Frontal cortex (tissue), 4 donors: ENCODE measurements at places on chromosomes 1 and 21.

DNA sequence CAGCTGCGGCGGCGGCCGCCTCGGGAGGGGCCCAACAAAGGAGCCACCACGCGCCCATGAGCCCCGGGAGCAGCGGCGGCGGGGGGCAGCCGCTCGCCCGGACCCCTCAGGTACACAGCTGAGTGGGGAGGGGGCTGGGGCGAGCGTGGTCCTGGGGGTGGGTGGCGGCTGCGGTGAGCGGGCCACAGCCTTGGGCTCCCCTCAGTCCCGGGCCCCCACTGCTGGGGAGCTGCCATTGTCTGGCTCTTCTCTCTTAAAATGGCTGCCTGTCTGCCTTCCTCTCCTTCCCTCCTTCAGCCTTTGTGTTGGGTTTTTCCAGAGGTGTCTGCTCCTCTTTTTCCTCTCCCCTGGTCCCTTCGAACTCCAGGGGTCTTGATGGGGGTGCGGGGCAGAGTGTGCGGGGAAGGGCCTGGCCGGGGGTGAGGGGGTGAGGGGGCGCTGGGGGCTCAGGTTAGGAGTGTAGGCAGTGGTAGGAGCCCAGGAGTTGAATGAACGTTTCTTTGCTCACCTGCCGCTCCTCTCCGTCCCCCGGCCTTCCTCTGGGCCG lies 1.7 kb downstream of the ARID1A start:
- DNase-seq: no peak

GRCh38 chr1:208834381-208835096 lies 590.4 kb upstream of the PLXNA2 start:
- DNase-seq: no peak

DNA sequence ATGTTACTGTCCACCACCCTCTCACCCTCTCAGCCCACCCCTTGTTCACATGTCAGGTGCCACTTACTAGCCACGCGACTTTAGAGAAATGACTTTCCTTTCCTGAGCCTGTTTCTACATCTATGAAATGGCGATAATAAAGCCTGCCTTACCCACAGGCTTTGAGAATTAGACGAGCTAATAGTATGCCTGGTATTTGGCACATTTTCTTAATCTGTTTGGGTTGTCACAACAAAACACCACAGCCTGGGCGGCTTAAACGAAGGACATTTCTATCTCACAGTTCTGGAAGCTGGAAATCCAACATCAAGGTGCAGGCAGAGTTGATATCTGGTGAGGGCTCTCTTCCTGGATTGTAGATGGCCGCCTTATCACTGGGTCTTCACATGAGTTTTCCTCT lies 273.9 kb upstream of the FMN2 start:
- DNase-seq: no peak

DNA sequence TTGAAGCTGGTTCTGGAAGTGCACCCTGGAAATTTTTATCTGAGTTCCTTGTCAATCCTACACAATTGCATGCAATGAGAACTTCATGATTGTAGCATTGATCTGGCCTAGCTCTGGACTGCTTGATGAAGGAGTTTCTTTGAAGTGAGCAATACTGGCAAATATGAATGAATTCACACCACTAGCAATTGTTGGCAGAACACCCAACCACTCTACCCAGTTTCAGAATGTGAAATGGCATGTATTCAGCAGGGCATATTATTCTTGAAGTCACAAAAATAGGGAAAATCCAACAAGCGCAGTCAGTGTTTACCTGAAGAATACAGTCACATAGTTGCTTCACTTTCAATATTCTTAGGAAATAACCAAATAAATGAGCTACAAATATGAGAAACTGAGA lies 57.3 kb downstream of the RGS5 start:
- no peak for DNase-seq

DNA sequence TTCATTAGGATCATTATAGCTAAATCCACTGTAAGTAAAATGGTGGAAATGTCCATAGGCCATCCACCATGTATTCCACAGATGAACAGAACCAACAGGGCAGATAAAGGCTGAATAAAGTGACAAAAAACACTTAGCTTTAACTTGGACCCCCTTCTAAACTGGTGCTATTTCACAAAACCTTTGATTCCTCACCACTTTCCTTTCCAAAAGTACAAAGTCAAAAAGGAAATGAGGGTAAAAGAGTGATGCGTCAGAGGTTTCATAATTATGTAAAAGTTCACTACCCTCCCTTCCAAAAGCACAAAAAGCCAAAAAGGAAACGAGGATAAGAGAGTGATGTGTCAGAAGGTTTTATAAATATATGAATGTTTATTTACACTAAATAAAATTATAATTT lies 172.2 kb downstream of the TBX15 start:
- no peak for DNase-seq

DNA sequence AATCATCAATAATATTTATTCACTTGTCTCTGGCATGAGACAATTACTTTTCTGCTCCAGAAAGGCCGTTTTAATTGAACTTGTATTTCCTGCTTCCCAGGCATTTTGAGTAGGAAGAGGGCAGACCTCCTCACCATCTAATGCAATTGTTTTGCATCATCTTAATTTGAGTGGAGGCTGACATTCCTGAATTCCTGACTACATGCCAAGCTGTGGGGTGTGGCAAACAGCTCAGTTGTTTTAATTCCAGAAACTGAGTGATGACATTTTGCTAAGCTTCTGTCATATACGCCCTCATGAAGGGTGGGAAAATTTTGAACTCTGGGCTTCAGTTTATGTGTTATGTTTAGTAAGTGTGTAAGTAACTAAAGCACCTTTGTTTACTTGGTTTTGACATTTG lies 125.4 kb upstream of the USP25 start:
- DNase-seq: no peak

- no peak for DNase-seq
Measured at GRCh38 chr1:244957525-244957924, 93.2 kb upstream of the HNRNPU start.

GRCh38 chr1:12052008-12052573 lies 11.0 kb upstream of the TNFRSF8 start:
- peak; percentile 74 for DNase-seq

DNA sequence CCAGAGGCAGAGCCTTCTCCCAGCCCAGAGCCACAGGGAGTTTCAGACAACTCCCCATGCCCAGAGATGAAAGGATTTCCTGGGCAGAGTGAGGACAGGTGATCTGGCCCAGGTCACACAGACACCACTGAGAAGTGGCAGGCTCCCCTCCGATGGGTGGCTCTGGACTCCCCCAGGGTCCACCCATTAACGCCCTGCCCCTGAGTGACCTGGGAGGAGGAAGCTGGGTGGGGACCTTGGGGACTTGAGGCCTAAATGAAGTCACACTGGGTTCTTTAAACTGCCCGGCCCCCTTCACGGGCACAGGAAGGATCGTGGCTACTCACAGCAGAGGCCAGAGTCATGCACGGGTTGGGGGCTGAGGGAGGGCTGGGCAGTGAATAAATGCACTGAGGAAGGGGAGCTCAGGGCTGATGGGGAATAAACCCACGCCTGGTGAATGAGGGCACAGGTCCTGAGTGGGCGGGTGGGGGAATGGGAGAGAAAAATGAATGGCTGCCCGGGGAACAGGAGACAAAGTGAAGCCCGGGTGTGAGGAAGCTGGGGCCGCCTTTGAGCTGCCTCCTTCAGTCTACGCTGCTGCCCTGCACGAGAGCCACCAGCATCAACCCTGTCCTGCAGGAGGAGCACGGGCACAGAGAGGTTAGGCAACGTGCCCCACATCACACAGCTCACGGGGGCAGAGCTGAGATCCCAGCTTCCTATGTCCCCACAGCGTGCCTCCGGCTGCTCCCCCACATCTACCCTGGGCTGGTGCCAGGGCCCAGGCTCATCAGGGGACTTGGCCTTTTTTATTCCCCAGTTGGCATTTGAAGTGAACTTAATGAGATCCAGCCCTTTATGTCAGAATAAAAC lies 404.3 kb downstream of the MATN1 start:
- DNase-seq: no peak

GRCh38 chr1:161848676-161849075 lies 82.6 kb downstream of the ATF6 start:
- no peak for DNase-seq

DNA sequence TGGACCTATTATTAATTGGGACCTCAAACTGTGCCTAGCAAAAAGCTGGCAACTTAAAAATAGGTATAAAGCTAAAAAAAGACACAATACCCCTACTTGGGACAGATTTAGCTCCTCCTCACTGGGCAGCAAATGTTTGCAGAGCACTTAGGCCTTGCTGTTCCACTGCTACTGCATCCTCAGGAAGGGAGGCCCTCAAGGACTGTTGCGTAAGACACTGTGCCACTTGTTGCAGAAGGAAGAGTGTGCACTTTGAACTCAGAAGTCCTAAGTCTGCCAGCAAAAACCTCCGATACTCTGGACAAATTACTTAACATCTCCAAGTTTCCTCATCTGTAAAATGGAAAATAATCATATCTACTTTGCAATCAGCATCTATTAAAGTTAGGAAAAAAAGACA lies 322.9 kb downstream of the BARHL2 start:
- no peak for DNase-seq

DNA sequence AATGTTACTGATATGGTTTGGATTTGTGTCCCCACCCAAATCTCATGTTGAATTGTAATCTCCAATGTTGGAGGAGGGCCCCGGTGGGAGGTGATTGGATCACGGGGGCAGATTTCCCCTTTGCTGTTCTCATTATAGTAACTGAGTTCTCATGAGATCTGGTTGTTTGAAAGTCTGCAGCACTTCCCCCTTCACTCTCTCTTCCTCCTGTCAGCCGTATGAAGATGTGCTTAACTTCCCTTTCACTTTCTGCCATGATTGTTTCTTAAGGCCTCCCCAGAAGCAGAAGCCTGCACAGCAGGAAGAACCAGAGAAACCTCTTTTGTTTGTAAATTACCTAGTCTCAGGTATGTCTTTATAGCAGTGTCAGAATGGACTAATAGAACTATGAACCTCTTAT lies 28.4 kb downstream of the TRIM33 start:
- DNase-seq: no peak

DNA sequence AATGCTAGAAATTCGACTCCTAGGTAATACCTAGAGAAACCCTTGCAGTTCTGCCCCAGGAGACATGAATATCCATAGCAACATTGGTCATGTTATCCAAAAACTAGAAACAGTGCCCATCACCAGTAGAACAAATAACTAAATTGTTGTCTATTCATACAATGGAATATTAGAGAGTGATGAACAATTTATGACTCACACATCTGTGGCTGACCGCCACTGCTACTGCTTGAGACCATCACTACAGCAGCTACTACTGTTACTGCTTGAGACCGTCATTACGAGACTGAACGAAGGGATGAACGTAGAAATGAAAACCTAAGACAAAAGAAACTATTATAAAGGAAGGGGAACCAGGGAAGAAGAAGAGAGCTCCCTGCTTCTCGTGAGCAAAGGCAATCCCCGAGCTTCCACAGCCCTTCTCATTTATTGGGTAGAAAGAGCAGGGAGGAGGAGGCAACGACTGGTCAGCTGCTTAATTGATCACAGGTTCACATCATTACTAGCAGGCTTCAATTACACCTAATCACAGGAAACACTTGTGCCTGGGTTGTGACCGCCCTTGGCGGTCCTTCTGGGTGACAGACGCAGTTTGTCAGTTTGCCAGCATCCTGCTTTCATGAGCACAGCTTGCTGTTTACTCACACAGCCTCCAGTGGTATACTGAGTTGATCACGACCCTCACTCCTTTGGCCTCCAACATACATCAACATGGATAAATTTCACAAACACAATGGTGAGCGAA lies 14.1 kb upstream of the PADI4 start:
- DNase-seq: no peak

DNA sequence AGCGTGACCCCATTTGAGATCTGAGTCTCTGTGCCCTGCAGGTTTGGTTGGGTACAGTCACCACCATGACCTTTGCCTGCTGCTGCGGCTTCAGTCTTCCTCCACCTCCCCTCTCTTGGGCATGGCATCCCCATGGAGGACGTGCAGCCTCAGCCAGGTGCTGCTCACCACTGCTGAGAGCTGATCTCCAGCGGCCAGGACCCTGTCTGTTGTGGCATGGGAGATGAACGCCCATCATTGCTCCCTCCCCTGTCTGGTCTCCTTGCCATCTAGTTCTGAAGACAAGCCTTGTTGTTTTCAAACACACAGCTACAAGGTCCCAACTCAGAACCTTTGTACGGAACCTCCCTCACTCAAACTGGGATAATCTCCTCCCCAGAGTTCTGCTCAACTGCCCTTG lies 19.2 kb upstream of the PKP1 start:
- no peak for DNase-seq

DNA sequence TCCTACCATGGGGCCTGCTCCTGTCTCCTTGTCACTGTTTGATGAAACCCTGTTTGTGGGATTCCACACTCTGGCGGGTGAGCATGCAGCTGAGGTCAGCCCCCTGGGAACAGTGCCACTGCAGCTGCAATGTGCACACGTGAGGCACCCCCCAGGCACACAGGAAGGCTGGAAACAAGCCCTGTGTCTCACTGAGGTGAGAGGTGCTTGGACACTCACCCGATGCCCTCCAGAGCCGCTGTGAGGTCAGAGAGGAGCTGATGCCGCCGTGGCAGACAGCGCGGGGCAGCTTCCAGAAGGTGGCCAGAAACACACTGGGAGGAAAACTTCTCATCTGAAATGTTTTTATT lies 49.7 kb downstream of the SLX9 start:
- DNase-seq: no peak

GRCh38 chr21:44916965-44917364 lies 3.7 kb downstream of the ITGB2 start:
- no peak for DNase-seq

DNA sequence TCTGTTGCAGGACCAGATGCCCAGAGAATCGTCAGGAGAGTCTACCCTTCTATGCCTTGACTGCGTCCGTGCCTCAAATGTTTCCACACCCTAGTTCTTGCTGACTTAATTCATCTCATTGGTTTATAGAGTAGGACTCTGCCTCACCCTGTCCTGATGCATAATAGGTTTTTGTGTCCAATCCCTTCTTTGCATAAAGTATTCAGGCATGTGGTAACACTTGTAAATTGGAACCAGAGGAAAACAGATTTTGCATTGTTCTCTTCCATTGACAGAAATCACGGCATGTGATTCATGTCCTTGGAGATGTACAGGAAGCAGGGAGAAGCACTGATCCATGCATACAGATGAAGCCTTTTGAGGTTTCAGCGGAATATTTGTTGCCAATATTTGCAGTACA lies 29.5 kb downstream of the PLPPR5 start:
- no peak for DNase-seq

- DNase-seq: no peak
Measured at GRCh38 chr1:12488666-12489354, 129.2 kb downstream of the DHRS3 start.

- DNase-seq: no peak
Measured at GRCh38 chr1:203039609-203040512, 13.6 kb downstream of the PPFIA4 start.

DNA sequence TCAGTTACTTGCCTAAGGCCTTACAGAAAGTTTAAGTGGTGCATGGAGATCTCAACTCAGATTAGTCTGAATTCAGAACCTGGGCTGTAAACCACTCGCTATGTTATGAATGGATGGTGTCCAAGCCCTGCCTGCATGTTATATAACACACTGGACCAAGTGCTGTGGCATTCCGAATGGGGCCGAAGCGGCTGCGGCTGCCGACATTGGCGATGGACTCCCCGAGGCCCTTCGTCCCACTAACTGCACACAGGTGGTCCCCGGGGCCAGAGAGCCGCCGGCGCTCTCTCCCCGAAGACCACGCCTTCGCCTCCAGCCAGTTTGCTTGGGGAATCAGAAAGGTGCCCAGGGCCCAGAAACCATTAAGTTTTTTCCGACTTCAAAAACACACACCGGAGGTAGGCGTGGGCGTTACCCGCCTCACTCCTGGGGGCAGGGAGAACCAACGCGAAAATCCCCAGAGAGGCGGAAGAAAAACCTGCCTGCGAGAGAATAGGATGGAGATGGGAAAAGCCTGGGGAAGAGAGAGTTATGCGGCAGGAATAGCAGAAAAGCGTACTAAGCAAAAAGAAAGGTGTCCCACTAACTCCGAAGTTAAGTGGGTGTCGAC lies 579 bp upstream of the TENT5C start:
- DNase-seq: peak; percentile 35
